Stimulated activated CD8-positive, alpha-beta memory T cell treated with anti-CD3 and anti-CD28 coated beads, Interleukin-4, amount 100 ng/mL, for 4 hours (primary cell): ENCODE measurements at places on chromosomes 13 and 19.

- no peak for DNase-seq
These were observed 1460.3 kb downstream of the UQCRFS1 start for GRCh38 chr19:27752530-27753184.

GRCh38 chr13:67791047-67791446, 560.9 kb upstream of the PCDH9 start:
- DNase-seq = no peak

DNA sequence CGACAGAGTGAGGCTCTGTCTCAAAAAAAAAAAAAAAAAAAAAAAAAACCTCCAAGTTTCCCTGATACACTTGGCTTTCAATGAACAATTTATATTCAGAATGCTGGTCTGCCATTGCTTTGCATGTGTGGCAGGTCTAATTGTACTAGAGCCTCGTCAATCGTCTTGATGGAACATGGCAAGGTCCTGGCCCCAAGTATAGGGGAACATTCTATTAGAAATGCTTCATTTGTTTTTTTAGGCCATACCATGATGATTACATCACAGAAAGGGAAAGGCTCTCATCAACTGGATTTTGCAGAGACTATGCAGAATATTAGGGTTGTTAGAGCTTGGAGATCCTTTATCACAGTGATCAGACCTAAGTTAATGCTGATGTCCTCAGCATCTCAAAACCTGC, 28.0 kb downstream of the SPRY2 start:
- DNase-seq = no peak

GRCh38 chr19:2251106-2252054, 2.3 kb downstream of the AMH start:
- no peak for DNase-seq

DNA sequence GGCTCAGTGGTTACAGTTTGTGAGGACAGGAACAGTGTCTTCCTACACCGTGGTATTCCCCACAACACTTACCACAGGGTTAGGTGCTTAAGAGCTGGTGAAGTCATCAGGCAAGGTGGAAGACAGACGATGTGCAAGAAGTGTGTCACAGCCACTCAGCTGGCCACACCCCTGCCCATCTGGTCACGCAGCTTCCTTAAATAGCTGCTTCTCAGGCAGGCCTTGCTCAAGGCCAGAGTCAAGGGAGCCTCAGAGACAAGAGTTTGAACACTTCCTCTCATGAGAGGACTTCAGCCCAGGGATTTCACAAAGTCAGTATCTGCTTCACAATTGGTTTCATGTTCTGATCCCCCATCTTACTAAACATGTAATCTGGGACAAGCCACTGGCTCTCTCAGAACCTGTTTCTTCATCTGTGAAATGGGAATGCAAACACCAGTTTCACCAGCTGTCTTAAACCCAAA, 80.3 kb upstream of the FRY start:
- no peak for DNase-seq

DNA sequence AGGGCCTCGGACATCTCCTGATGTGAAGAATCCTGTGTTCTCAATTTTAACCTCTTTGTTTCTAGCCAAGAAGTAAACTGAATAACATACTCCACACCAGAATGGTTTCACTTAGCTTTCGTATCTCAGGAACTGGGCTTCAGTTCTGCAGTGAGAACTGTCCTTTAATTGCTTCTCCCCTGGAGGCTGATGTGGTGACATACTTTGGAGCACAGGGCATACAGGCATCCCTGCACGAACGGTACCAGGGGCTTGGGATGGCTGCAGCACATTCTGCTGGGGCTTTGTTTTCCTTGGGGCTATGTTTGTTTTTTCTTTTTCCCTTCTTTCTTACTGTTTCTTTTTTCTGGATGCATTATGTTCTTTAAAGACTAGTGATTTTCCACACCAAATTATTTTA, 230.5 kb downstream of the TM9SF2 start:
- DNase-seq = no peak

DNA sequence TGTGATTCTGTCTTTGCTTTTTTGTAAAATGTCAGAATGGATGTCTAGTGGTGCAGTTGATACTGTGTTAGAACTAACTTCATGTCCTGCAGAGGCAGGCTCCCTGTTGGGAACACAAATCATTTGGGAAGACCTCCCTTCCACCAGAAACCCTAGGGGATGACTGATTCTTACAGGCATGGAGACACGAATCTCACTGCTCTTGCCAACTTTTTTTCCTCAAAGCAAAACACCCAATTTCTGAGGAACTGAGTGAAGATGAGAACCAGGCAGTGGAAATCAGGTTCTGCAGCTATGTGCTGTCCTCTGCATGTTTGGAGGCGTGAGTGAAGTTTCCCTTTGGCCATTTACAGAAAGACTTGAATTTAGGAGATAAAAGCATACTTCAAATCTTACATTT, 87.5 kb upstream of the CSNK1A1L start:
- DNase-seq = no peak

DNA sequence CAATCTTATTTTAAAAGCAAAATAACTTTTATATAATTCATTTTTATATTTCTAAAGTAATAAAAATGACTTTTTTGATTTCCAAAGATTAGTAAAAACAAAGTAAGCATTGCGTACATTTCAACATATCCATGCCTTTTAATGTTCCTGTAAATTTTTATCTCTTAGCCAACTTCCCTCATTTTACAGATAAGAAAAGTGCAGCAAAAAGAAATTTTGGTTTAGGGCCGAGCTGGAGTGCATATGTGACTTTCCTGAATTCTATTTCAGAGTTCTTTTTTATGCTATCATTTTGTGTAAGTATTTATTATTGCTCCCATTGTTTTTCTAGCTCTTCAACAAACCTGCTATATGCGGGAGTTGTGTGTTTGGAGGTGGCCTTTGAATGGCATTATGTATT, 195.3 kb downstream of the NHLRC3 start:
- DNase-seq = no peak

- DNase-seq = no peak
These were observed 15.0 kb upstream of the ALOX5AP start for GRCh38 chr13:30720172-30720869.

GRCh38 chr19:10439588-10439987, 19.2 kb downstream of the PDE4A start:
- DNase-seq = no peak

GRCh38 chr13:43574605-43575004, 212.2 kb downstream of the ENOX1 start:
- no peak for DNase-seq

GRCh38 chr13:64756621-64757020, 2473.5 kb downstream of the PCDH9 start:
- DNase-seq = no peak

DNA sequence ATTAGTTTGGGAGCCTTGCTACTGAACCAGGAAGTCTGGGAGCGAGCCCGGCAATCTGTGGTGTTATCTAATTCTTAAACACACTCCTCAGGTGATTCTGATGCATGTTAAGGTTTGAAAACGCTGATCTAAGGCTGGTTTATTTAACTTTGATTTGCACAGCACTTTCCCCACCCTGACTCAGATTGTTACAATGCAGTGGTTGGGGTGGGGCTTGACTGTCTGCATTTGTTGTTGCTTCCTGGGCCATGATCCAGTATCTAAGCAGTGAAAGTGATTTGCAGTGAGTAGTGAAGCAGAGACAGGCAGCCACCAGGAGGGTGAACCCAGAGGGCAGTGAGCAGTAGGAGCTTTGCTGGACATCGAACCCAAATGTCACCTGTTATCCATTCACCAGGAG, 81.6 kb upstream of the ARGLU1 start:
- DNase-seq = no peak

- DNase-seq = no peak
These were observed 49.4 kb upstream of the KCTD15 start for GRCh38 chr19:33747273-33747672.

DNA sequence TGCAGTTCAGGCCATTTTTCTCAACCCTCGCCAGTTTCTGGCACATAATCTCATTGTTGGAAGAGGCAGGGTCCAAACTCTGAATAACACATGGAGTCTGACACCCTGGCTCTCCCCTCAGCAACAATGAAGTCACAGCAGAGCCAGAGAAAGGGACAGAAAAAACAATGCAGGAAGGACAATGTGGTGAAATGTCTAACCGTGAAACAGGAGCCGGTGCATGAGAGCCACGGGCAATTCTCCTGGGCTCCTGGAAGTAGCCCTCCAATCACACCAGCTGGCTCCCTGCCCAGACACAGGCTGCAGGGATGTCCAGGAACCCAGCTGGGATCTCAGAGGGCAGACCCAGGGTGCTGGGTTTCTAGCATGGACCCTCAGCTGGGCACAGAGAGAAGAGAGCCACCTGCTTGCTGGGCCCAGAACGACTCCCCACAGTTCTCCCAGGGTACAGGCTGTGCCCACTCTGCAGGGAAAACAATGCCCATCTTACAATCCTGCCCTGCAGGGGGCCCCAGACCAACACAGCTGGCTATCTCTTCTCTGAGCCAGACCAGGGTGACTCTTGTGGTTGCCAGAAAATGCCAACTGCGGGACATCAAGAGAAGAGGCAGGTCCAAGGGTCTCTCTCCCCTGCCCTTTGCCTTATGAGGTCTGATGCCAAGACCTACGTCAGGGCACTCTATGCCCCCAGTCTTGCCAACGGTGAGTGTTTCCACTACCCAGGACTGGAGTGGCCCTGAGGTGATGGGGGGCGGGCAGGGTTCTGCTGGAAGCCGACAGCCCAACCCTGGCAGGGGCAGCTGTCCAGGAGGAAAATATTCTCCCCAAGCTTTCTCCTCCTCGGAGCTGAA, 64.5 kb downstream of the CEBPG start:
- DNase-seq = no peak

DNA sequence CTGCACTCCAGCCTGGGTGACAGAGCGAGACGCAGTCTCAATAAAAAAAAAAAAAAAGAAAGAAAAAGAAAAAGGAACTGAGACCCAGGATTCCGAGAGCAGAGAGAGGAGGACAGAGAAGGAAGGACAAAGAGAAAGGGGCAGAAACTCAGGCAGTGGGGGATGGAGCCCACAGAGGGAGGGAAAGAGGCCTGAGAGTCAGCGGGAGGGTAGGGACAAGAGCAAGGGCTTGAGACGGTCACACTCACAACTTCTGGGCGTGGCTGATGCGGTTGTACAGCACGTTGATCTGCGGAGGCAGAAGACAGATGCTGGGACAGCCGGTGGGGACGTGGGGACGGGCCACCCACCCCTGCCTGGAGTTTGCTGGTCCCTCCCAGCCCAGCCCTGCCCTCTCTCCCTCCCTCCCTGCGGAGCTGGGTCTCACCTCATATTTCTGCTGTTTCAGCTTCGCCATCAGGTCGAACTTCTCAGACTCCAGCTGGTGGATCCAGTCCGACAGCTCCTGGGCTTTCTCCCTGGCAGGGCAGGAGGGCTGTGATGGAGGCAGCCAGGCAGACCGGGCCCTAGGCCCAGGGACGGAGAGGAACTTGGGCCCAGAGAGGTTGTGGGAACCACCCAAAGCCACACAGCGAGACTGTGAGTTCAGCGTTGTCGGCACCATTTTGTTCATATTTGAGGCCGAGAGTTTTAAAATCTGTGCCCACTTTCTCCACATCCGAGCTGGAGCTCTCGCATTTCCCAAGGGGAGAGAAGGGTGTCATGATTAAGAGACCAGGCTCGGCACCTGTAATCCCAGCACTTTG, 15.2 kb downstream of the TNNT1 start:
- no peak for DNase-seq

GRCh38 chr13:99983499-99984401, 2.2 kb downstream of the ZIC2 start:
- DNase-seq = no peak

DNA sequence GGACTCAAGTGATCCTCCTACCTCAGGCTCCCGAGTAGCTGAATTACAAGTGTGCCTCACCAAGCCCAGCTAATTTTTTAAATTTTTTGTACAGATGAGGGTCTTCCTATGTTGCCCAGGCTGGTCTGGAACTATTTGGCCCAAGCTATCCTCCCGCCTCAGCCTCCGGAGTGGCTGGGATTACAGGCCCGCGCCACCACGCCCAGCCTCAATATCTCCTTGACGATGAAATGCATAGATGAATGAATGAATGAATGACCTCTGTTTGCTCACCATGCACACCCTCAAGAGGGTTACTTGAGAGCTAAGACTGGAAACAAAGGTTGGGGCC, 14.9 kb upstream of the AP1M2 start:
- DNase-seq = no peak

DNA sequence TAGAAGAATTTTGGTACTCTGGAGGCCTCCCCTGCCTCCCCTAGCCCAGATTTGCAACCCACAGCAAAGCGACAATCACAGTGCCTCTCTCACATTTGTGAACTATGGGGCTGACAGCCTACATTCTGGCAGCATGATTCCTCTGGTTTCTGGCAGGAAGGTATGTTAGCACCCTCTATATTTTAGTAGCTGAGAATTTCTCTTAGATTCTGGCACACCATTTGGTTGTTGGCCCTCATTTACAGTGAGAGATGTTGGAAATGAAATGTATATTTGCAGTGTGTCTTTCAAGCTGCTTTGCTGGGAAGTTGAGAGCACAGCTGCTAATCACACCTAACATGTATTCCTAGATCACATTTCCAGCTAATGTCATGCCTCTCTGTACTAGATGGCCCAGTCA, 735.0 kb downstream of the FGF9 start:
- no peak for DNase-seq

DNA sequence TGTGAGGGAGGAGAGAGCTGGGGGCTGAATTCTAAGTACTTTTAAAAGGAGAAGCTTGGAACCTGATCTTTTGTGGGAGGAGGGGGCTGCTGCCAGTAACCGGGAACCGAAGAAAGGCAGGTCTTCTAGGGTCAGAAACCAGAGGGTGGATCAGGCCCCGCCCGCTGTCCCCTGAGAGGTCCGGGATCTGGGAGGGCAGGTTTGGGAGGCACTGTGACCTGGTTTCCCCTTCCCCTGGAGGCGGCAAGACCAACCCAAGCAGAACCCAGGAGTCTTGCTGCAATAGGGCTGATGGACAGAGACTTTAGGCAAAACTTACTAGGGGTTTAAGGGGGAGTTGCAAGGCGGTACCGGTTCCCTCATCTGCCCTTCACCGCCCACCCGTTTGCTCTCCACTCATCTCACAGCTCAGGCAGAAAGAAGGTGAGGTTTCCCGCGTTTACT, 707 bp upstream of the KLK8 start:
- no peak for DNase-seq

DNA sequence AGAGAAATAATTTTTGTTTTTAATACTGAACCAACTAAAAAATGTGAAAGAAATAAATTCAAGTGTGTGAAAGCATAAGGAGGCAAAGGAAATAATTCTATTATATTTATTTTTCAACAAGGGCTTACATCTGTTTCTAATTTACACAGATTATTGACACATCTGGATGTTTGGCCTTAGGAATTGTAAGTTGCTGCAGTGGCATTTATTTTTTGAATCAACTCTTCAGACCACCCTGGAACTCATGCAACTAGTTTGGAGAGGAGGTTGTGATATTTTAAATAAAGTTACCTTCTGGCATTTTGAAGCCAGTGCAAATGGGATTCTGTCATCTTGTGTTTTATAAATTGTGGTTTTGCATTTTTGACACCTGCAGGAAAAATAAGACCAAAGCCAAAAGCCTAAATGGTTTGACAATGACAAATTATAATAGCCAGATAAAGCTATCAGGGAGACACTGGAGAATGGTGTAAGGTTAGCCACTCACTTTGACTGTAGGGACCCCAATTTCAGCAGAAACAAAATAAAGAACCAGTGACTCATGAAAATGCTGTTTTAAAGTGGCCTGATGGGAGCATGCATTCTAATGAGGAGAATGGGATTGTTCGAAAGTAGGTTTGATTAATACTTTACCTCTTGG, 192.9 kb downstream of the KLF5 start:
- no peak for DNase-seq
